ENCODE measurements at places on chromosomes 5 and 9.

DNA sequence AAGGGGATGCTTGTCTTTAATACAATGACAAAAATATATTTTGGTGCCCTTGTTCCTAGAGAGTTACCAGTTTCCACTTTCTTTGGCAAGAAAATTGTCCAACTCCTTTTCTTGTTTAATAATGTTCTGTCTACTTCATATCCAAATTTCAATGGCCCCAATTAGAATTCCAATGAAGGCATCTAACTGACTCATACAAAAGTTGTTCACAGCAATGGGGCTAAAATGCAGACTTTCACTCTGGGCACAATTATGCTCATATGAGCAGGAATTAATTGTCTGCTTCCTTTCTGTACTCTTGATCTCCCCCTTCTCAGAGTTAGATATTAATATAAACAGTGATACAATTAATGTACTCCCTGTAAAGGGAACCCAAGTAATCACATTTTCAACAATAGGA lies 42.1 kb upstream of the ZNF622 start:
- no peak for DNase-seq

DNA sequence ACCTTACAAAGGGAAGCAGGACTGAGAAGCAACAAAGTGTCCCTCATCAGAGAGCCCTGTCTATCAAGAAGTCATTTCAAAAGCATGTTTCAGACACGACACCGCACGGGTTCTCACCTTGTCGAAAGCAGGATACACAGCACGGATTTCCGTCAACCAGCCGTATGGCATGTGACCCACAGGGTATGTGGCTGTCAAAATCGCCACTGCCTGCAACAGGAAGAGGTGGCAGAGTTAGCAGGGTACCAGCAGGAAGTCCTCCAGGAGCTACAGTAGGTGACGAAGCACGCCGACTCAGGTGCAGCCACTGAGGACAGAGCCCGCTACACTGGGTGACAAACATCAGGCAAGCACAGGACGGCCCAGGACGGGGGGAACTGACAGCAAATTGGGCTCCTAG lies 81.2 kb downstream of the OTULIN start:
- DNase-seq, result no peak

GRCh38 chr5:57207007-57207653 lies 33.3 kb downstream of the GPBP1 start:
- DNase-seq, result no peak

- DNase-seq, result no peak
These were observed 28.7 kb downstream of the DMRT3 start for GRCh38 chr9:1005043-1005667.

GRCh38 chr5:171984748-171985419 lies 21.6 kb downstream of the FBXW11 start:
- DNase-seq, result no peak

DNA sequence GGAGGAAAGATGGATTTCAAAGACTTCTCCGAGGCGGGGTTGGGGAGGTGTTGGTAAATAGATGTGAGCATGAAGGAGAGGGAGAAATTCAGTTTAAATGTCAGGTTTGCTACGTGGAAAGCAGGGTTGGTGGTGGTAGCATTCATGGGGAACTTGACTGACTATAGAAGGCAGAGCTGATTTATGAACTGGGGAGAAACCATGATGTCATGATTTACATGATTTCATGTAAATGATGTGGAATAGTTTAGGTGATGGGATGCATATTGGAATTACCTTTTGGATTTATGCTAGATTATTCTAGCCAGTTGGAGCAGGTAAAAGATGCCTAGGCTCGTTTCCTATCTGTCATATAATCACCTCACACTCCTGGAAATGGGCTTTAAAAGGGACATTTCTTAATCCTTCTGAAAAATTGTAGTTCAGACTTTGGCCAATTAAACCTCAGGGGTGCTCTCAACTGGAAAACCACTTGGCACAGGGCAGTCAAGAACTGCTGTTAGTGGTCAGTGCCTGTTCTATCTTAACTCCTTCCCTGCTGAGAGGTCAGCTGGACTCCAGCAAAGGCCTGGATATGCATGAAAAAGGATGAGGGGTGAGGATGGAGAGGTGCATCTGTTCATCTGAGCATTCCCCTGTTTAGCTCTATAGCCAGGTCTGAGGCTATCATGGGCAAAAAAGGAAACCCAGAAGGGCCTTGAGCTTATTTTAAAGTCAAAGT lies 50.1 kb upstream of the BASP1 start:
- no peak for DNase-seq

DNA sequence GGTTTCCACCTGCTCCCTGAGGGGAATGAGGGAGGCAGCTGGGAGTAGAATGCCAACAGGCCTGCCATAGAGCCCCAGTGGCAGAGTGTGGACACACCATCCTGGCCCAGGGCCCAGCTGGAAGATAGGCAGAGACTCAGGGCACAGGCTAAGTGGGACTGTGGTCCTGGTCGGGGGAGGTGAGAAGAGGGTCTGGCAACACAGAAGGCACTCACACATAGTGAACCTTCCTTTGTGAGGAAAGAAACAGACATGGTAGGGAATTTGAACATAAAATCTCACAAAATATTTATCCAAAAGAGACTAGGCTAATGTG lies 41.2 kb downstream of the WDR36 start:
- DNase-seq, result no peak

GRCh38 chr5:89597878-89598277 lies 714.9 kb upstream of the MEF2C start:
- no peak for DNase-seq

GRCh38 chr5:90367879-90368278 lies 41.7 kb downstream of the CETN3 start:
- DNase-seq, result no peak

DNA sequence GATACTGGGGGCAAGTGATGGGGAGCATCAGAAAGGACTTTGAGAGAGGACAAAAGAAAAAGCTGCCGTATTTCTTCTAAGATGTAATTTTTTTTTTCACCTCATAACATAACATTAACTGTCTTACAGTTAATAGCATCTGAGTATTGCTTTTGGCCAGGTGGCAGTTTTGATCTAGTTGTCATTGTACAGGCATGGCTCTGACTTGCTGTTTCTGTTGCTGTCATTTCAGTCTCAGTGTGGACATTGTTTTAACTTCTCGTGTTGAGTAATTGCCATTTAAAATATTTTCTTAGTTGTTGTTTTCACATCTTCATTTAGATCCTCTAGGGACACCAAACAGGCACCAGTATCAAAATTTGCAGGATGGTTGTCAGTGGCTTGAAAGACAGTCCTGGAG lies 12.4 kb downstream of the SMAD5 start:
- DNase-seq, result no peak

- DNase-seq, result no peak
These were observed 120.7 kb upstream of the MVB12B start for GRCh38 chr9:126205845-126206498.

- no peak for DNase-seq
These were observed 353.3 kb upstream of the CD180 start for GRCh38 chr5:67549947-67550346.

GRCh38 chr5:140673187-140673976 lies at the start of gene DND1:
Gene DND1 (minus strand): TSS chr5:140673576. CDS start chr5:140673542, 34 bp downstream.
- no peak for DNase-seq

- peak; percentile 87 for DNase-seq
These were observed 4.0 kb downstream of the SIT1 start for GRCh38 chr9:35646533-35647265.

GRCh38 chr5:71923755-71924154 lies 183.5 kb upstream of the MAP1B start:
- no peak for DNase-seq

- DNase-seq, result no peak
These were observed 44.7 kb downstream of the CDC14B start for GRCh38 chr9:96574931-96575351.

GRCh38 chr9:117325831-117326230 lies 89.0 kb downstream of the ASTN2 start:
- DNase-seq, result no peak

- no peak for DNase-seq
These were observed 75.3 kb upstream of the SV2C start for GRCh38 chr5:76007904-76008303.

GRCh38 chr5:53378190-53378589 lies 102.2 kb upstream of the FST start:
- no peak for DNase-seq

DNA sequence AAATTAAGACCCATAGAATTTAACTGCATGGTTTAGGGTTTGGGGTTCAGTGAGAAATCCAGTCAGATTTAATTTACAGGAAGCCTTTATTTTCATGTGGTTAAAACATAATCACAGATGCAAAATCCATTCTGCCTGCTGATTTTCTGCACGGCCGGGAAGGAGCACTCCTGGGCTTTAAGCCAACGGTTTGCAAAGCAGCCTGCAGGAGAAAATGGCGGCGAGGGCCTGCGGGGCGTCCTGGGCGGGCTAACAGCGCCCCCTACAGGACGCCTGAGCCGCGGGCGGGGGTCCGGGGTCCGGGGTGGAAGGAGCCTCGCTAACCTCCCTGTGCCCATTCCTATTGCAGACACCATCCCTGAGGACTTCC lies 47.6 kb downstream of the THBS4 start:
- peak; percentile 79 for DNase-seq

DNA sequence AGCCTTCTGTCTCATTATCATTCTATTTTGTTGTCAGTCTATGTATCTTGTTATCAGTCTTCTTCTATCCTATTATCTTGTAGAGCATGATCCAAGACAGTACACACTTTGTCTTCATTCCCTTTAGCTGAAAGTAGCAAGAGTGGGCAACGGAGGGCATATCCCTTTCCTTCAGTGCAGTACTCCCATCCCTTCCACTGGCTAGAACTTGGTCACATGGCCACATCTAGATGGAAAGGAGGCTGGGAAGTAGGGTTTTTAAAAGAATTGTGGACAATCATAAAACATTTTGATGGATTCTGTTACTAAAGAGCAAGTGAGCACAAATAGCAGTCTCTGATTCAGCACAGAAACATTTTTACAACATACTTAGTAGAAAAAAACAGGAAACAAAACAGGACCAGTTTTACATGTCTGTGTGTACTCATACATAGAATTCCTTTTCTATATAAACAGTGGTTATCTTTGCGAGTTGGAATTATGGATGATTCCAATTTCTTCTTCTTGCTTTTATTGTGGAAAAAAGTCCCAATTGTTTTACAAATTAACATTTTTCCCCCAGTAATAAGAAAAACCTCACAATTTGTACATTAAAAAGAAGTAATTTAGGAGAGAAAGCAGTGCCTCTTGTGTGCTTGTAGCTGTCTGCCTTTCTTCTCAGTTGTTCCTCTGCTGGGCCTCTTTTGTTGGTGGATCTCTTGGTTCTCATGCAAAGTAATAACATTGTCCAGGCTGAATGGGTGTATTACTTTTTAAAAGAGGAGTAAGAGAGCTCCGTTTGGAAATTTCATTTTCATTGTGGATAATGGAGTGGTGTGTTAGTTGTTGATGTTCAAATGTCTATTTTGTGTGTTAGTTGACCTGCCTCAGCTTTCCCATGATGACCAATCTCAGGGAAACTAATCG lies 410.9 kb upstream of the TRPC7 start:
- DNase-seq, result no peak

GRCh38 chr5:62312674-62313073 lies 6.7 kb downstream of the KIF2A start:
- no peak for DNase-seq

DNA sequence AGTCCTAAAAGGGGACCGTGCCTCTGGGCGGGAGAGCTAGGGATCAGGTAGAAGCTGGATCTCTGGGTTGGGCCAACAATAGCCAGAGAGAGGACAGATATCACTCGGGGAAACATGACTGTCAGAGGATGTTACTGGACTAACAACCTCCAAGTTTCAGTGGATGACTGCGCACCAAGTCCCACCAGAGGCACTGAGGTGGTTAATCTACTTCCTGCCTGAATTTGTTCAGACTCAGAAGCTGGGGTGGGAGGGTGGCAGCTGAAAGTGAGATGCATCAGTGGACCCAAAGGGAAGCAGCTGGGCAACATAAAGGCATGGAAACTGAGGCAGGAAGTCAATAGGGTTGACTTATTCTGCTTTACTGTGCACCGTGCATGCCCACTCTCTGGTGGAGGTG lies 130.1 kb upstream of the SLC44A1 start:
- no peak for DNase-seq

All from renal cortex interstitium (tissue), 15 donors.